ENCODE measurements at places on chromosomes 16 and 17.

DNA sequence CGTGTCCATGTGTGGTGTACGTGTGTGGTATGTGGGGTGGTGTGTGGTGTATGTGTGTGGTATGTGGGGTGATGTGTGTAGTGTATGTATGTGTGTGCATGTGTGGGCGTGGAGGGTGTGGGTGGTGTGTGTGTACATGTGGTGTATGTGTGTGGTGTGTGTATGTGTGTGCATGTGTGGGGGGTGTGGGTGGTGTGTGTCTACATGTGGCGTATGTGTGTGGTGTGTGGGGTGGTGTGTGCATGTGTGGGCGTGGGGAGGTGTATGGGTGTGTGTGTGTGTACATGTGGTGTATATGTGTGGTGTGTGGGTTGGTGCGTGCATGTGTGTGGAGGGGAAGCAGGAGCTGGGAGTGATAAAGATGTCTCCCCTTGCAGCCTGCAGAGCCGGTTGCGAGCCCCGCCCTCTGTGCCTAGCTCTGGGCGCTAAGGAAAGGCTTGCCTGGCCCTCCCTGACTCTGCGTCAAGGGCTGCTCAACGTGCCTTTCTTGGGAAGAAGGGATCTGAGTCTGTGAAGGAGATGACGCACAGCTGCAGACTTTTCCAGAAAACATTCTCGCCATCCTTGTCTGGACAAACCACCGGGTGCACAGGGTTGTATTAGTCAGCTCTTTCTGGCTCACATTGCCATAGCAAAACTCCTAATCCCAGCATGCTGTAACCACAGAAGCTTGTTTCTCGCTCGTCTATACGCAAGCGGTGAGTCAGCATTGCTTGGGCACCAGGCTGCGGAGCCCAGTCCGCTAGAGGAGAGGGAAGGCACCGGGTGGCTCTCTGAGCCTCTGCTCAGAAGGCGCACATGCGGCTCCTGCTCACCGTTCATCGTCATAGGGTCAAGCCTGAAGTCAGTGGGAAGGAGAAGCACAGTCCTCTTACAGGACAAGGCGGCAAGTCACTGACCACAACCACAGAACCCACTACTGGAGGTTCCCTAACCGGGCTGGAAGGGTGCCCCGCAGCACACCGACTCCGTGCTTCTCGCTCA is 2.0 kb upstream of the CD300H start:
- DNase-seq, result no peak

GRCh38 chr17:79461041-79461440 is 149.8 kb downstream of the RBFOX3 start:
- DNase-seq, result no peak

GRCh38 chr16:64586781-64587180 is 535.1 kb downstream of the CDH11 start:
- no peak for DNase-seq

GRCh38 chr16:2883458-2883908 is 468 bp downstream of the FLYWCH2 start:
- DNase-seq, result no peak

DNA sequence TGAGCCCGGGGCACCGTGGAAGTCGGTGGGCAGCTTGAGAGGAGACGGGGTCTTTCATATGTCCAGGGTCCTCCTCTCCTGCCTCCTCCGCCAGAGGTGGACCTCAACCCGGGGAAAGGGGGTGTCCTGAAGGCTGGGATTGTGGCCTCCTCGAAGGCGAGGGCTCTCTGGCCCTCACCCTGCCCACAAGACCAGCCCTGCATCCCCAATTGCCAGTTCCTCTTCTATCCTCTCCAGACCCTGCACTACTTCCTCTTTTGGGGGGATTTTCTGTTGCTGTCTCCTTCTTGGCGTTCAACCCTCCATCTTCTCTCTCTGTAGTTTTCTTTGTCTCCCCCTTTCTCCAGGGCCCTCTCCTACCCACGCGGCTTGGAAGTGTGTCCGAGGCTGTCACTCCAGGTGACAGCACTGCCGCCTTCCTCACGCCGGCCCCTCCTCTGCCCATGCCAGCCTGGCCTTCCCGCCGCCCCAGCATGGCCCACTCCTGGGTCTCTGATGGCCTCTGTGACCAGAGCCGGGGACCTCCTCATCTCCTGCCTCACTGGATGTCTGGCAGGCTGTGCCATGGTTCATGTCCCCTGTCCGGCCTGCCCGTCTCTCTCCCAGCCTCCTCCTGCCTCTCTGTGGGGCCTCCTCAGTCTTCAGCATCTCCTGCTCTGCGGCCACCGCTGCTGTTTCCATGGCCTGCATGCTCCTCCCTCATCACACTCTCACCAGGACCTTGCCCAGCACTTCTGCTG is 2.4 kb upstream of the ITGAX start:
- DNase-seq, result no peak

DNA sequence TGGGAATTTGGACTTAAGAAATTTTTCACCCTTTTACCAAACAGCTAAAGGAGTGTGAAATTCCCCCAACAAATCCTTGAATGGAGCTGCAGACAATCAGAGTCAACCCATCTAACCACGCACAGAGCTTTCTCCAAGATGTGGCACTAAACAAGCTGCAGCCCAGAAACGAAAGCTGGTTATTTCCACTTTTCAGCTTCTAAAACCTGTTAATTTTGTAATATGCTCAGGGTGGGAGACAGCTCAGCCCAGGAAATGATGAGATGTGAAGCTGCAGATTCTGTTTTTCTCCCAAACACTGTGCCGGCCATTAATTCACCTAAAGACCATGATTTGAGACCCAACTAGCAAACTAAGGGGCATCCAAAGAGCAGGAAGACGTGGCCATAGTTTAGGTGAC is 33.2 kb upstream of the ABR start:
- DNase-seq, result no peak

- DNase-seq, result peak; percentile 71
Observed at GRCh38 chr17:58344047-58344790, 7.8 kb downstream of the SUPT4H1 start.

- DNase-seq, result peak; percentile 87
Observed at GRCh38 chr16:75244844-75245758, 6.3 kb downstream of the BCAR1 start.

DNA sequence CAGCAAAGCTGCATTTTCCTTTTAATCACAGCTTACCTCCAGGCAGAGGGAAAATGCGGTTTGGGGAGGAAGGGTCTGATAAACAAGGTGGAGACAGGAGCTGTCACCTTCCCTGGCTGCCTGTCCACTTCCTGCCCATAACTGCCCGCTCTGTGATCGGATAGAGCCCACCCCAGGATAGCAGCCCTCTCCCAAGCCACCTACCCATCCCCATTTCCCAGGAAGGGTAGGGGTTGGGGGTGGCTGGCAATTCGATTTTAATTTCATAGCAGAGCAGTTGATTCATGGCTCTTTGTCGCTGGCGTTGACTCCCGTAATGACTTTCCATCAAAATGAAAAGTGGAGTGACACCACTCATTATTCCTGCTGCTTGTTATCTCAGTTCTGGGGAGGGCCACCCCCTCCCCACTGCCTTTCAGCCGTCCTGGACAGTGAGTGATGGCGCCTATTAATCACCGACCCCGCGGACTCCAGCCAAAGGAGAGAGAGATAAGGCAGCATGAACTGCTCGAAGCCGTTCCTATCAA is 11.2 kb downstream of the CDK5RAP3 start:
- DNase-seq, result no peak

DNA sequence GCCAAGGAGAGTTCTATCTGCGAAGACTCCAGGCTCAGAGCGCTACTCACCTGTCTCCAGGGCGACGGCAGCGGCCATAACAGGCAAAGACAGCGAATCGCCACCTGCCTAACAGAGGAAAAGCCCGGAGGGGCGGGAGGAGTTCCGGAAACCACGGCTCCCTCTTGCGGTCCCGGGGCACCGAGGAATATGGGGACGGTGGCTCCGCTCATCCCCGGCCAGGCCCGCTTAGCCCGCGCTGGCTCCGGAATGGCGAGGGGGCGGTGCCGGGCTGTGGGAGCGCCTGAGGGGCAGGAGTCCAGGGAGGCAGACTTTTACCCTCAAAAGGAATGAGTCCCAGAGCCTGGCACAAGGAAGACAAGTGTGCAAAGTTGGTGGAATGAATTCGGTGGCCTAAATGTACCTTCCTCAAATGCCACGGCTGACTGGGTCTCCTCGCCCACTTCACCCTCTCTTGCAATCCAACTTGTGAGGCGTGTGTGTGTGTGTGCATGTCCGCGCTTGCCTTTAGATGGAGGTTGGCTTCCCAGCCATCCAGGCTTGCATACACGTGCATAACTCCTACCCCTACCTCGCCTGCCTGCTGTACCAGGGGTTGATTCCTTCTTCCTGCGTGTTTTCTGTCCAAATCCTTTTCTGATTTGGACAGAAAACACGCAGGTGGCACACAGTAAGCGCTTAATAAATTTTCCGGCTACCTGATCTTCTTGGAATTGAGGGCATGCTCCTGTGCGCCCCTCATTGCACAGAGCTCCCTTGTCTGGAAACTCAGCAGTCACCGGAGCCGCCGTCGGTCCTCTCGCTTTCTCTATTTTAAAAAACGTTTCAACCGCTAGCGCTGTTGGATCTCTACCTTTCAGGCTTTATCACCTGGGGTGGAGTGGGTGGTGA is 3.5 kb downstream of the C17orf100 start:
- peak; percentile 64 for DNase-seq

DNA sequence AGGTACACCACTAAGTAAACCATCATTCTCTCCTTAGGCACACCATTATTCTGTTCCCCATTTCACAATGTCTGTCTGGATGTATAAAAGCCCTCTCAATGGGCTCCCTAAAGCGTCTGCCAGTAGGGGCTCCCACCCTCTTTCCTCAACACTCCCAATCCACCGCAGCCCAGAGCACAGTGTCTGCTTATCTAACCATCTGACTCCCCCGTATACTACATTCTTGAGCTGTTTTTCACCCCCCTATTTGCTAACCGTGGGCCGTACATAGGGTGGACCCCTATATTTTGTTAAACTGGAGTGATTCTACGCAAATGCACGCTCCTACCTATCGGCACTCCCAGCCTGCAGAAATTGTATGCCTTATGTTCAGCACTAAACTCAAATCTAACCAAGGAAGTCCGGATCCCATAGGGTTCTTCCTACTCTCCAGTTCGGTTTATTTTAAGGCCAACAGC is 685 bp upstream of the PSMD3 start:
- no peak for DNase-seq

GRCh38 chr16:11658896-11659708 is 9.2 kb upstream of the SNN start:
- no peak for DNase-seq

DNA sequence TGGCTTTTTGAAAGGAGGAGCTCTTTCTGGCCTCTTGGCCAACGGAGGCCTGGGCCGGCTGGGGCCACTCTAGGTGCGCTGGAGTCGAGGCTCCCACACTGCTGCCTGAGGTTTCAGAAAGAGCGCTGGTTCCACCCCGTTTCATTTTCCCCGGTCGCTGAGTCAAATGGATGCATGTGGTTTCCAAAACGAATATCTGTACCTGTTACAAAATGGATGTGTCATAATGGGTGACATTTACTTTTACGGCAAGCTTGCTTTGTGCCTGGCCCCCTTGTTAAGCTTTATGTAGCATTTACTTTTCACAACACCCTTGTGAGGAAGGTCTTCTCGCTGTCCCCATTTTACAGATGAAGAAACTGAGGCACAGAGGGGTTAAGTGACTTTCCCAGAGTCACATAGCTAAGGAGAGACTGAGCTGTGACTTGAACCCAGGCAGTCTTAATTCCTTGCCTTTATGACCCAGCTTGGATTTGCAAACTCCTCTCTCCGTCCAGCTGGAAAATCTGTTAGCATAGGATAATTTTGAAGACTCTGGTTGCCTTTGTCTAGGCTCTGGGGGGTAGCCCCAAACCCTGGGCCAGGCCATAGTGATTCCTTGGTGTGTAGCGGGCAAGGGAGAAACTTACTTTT is 10.6 kb downstream of the KSR1 start:
- DNase-seq, result no peak

- no peak for DNase-seq
Observed at GRCh38 chr17:46792071-46792470, 26.4 kb downstream of the WNT3 start.

DNA sequence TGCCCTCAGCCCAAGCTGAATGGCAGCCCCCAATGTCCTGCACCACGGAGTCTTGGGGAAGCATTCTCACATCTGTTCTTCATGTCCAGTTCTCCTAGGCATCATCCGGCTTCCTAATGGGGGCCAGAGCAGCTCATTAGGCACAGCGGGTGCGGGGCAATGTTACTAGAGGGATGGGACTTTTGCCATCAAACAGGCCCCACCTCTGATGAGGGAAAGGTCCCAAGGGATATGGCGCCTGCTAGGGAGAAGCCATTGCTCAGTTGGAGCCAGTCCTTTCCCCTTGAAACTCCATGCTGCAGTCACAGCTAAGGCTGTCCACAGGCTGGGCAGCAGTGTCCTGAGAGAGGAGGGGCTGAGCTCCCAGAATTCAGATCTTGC is 1.7 kb upstream of the DPH1 start:
- DNase-seq, result no peak

GRCh38 chr17:55524440-55525220 is 13.4 kb upstream of the SMIM36 start:
- DNase-seq, result no peak

DNA sequence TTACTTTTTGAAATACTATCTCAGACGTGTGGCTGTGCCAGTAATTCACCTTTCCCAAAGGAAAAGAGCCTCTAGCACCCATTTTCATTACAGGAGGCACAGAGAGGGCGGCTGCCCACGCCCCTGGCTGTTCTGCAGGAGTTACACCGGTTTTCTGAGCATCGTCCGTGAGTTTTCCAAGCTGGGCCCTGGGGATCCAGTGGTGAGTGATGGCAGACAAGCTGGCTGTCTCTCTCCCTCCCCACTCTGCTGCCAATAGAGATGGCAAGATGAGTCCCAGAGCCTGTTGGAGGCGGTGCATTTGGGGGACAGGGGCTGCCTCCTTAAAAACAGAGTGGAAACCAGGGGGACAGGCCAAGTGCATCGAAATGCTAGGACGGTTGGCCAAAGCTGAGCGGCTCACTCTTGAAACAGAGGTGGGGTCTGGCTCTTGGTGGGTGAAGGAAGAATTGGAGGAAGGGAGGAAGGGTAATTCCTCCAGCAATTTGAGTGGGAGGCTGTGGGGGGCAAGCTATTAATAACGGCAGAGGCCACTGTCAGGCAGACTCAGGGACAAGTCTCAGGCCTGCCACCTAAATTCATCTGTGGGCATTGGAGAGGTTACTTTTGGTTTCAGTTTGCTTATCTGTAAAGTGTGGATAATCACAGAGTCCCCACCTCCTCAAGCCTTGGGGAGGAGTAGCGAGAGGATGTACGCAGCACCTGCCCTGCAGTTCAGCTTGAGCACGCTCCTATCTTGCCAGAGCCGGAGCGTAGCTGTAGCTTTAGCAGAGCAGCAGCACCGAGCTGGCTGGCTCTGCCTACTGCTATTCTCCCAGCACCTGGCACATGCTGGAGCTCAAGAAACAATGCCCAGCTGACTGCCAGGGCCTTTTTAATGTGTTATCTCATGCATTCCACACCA is 7.5 kb upstream of the NOS2 start:
- DNase-seq, result peak; percentile 85

- no peak for DNase-seq
Observed at GRCh38 chr16:28880589-28880915, 2.3 kb downstream of the ATP2A1 start.

DNA sequence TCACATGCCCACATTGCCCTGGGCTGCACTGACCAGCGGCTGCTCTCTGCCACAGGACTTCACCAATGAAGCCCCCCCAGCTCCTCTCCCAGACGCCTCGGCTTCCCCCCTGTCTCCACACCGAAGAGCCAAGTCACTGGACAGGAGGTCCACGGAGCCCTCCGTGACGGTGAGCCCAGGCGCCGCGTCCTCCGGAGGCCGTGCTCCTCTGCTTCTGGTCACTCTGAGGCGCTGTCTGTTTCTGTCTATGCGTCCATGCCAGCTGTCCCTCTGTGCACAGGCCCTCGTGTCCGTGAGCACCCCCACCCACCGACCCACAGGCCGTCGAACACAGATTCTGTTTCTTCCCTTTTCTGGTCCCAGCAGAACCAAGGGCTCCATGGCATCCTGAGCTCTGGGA is 62.6 kb downstream of the PLD6 start:
- no peak for DNase-seq

Measured in small intestine (tissue), 16 donors.